NCI-H1436 (cell line): ENCODE measurements at places on chromosomes 4 and X.
A peak's percentile ranks its signal among the peaks of the same experiment; 100 is the strongest.

GRCh38 chr4:159577241-159577640 is 474.4 kb downstream of the RAPGEF2 start:
- DNase-seq, result no peak

DNA sequence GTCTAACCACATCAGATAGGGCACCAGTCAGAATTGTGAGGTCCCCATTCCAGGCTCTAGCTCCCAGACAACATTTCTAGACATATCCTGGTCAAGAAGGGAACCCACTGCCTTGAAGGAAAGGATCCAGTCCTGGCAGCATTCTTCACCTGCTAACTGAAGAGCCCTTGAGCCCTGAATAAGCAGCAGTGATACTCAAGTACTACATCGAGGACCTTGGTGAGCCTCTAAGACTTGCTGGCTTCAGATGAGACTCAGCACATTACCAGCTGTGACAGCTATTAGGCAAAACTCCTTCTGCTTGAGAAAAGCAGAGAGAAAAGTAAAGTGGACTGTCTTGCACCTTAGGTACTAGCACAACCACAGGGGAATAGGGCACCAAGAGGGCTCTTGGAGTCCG is 205.8 kb upstream of the F9 start:
- no peak for DNase-seq

DNA sequence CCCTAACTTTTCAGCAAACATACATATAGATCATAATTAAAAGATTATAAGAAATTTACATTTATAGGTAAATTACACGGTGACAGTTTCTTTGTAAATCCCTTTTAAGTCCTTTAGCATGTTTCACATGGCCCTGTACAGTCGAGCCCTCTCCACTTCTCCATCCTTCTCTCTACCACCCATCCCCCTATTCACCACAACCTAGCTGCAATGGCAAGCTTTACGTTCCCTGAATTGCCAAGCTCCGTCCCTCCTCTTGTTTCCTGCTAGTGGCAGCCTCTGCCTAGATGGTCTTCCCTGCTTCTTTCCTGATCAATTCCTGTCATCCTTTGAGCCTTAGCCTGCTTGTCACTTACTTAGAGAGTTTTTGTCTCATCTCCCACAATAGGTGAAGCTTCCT is 116.2 kb downstream of the TMA16 start:
- no peak for DNase-seq

DNA sequence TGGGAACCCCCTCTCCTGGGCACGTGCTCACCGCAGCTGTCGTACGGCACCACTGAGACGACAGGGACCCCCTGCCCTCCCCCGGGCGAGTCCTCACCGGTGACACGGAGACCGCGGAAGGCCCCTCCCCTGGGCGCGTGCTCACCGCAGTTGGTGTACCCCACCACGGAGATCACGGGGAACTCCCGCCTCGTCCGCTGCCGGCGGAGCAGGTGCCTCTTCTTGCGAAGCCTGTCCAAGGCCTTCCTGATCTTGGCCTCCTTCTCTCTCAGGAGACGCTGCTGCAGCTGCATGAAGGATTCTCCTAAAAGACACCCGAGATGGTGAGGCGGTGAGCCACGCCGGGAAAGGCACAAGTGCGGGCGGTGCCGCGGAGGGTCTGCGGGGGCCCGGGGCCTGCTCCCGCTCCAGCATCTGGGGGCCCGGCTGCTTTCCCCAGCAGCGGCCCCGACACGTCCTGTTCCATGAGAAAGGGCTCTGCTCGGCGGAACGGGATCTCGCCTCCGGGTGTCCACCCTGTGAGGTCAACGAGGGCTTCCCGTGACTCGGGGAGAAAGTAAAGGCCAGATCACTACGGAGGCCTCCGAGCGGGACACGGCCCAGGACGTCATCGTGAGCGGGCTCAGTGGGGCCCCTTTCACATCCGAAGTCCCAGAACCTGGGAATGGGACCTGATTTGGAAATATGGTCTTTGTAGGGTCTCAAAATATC is 5.8 kb downstream of the GTPBP6 start:
- no peak for DNase-seq

DNA sequence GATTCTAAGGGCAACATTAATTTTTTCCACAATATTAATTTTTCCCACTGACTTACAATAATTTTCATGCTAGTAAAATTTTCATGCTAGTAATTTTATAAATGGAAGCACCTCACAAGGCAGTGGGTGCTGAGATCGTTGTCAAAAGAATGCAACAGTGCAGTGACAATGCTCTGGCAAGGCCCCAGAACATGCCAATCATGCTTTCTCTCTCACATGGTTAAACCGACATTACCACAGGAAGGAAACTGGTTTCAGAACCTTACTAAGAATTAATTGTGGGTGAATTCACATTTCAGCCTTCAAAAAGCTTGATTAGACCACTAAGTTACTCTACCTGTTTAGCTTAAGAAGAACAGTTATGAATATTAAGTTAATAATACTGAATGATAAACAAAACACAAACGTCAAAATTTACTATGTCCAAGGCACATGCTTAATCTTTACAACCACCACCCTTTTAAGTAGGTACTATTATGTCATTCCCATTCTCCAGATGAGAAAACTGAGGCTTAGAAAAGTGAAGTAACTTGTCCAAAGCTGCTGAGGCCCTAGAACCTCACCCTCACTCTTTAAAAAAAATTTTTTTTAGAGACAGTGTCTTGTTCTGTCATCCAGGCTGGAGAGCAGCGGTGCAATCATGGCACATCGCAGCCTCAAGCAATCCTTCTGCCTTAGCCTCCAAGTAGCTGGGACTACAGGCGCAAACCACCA is 10.0 kb upstream of the OPHN1 start:
- no peak for DNase-seq

- no peak for DNase-seq
Observed at GRCh38 chr4:21011106-21011505, 310.8 kb downstream of the PACRGL start.

DNA sequence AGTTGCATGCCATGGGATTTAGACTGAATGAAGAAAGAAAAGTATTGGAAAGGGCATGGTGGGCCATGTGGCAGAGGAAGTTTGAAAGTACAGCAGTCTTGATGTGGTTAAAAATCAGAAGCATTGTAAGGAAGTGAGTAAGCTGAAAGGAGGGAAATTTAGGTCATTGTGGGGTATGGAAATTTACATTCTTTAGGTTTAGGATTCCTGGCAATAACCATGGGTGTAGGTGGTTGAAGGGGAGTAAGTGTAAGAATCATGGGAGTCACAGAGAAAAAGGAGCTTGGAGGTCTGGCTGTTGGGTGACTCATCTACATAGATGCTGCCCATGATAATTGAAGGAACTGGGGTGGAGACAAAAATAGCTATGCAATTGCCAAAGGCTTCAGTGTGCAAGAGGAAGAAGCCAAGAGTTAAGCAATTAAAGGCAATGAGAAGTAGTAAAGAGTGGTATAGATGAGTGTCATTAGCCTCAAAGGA is 243.8 kb upstream of the LDB2 start:
- no peak for DNase-seq

- DNase-seq, result no peak
Observed at GRCh38 chrX:109347632-109348031, 134.3 kb downstream of the GUCY2F start.

GRCh38 chrX:134671294-134671693 is 13.0 kb upstream of the PLAC1 start:
- DNase-seq, result no peak

DNA sequence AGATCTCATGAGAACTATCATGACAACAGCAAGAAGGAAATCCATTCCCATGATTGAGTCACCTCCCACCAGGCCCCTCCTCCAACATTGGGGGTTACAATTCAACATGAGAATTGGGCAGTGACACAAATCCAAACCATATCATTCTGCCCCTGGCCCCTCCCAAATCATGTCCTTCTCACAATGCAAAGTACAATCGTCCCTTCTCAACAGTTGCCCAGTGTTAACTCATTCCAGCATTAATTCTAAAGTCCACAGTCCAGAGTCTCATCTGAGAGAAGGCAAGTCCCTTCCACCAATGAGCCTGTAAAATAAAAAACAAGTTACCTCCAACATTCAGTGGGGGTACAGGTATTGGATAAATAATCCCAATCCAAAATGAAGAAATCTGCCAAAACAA is 14.9 kb upstream of the CLDN34 start:
- DNase-seq, result no peak

DNA sequence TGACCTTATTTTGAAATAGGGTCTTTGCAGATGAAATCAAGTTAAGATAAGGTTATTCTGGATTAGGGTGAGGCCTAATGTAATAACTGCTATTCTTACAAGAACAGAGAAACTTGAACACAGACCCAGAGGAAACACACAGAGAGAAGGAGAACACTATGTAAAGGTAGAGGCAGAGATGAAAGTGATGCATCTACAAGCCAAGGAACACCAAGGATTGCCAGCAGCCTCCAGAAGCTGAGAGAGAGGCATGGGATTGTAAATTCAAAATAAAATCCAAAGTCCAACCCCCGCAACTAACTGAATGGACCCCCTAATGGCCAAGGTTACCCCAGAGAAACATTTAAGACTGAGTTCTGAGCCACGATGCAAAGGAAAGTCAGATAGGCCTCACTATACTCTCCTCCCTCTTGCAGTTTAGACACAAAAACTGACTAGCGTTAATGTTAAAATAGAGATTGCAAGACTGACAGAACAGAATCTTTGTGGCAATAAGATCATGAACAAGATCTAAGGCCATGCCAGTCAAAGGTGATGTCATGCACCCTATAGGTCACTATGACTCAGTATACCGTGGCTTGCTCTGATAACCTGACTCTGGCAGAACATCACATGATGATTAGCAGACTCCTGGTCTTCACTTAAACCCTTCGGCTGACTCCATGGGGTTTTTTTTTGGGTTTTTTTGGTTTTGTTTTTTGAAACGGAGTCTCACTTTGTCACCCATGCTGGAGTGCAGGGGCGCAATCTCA is 42.9 kb downstream of the DDX60L start:
- no peak for DNase-seq

DNA sequence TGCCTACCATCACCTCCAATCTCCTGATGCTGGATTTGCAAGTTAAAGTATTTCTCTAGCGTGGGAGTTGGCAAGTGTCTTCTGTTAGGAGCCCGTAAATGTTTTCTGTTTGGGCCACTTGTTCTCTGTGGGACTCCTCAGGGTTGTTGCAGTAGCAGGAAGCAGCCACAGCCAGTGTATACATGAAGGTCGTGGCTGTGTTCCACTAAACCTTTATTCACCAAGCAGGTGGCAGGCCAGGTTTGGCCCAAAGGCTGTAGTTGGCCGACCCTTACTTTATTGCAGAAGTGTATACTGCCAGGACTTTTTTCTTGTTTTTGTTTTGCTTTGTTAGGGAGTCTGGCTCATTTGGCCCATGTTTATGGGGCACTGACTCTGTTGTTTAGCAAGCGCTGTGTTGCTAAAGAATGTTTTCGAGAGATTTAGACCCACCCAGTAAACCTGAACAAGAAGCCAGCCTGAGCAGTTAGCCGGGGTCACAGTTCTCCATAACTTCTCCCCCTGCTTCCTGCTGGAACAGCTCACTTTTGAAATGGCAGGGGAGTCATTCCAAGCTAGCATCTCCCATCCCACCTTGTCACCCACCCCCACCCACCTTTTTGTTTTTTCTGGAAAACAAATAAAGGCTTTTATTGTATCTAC is 58.8 kb downstream of the SHROOM2 start:
- DNase-seq, result no peak

DNA sequence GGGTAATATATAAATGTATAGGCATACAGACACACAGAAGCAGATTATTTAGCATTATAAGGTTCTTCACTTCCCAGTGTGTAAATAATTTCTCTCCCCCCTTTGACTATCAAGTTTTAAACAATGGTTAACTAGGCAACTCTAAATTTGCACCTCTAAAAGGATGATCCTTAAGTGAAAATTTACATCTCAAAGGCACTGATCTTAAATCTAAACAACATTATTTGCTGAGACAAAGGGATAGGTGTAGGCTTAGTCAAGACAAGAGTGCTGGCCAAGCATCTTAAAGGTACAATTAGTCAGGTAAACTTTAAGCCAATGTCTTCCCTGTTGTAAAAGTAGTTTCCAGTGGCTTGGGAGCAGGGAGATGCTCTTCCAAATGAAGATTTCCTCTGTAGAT is 33.0 kb downstream of the NLRP2B start:
- no peak for DNase-seq

GRCh38 chrX:99973572-99974226 is 436.4 kb downstream of the PCDH19 start:
- DNase-seq, result no peak

- no peak for DNase-seq
Observed at GRCh38 chr4:20576861-20577260, 123.4 kb upstream of the PACRGL start.

DNA sequence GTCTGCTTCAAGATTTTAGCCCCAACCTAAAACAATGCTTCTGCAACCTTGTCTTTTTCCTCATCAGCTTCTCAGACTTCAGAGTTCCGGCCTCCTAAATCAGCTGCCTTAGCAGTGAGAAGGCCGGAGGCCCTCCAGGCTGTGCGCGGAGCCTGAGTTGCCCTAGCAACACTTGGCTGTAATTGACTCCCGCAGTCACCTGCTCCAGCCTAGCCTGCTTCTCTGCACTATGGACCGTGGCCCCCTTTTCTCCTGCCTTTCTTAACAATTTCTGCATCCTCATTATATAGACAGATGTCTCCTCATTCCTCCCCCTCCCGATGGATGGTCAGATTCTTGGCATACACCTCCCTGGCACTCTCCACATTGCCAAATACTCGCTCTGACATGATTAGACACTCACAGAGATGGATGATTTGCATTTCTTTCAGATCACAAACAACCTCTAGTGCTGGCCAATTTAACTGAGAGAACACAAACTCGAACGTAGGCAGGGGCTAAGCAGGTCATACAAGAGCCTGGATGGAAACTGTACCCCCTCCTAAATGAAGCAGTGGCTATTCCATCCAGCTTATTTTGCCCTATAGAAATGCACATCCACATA is 9.5 kb upstream of the HUWE1 start:
- peak; percentile 60 for DNase-seq

DNA sequence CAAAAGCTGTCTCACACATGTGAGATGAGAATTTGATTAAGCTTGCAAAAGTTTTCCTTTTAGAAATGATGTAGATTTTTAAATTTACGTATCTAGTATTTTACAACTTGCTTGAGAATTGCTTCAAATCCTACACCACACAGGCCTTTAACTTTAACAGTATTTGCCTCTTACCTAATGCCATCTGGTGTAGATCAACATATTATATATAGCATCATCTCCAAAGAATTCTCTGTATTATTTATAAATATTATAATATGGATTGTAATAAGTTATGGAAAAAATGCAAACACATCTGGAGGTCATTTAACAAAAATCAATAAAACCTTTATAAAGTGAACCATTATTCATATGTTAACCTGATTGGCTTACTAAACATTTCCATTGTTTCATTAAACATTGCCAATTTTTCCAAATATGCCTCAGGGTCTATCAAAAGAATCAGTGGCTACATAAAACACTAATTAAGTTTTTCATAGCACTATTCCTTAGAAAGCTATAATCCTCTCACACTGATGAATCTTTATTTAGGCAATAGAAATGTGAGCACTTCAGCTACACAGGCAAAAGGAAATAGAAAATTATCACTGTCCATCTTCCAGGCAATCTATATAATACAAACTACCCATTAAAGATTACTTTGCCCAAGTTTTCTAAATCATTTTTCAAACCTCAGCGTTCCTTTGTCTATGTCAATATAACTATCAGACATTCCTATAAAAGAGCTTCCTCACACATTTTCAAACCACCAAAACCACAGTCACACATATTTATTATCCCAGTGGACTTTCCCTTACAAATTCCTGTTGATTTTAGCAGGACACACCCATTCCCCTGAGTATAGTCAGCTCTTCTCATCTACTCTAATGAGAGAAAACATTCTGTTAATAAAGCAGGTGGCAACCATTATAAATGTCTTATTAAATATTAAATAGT is 83.5 kb upstream of the INTU start:
- no peak for DNase-seq

GRCh38 chrX:155998761-155999510 is 1.4 kb downstream of the IL9R start:
- DNase-seq, result no peak

- no peak for DNase-seq
Observed at GRCh38 chrX:46686003-46686645, 72.8 kb downstream of the SLC9A7 start.
